GM04503 (cell line): ENCODE measurements at places on chromosomes 5 and 9.

GRCh38 chr5:179243333-179243732, 101.9 kb downstream of the ADAMTS2 start:
- no peak for DNase-seq

- no peak for DNase-seq
Observed at GRCh38 chr5:133406977-133407632, 205.2 kb downstream of the FSTL4 start.

- DNase-seq: no peak
Observed at GRCh38 chr9:134032456-134033222, 7.4 kb downstream of the BRD3OS start.

DNA sequence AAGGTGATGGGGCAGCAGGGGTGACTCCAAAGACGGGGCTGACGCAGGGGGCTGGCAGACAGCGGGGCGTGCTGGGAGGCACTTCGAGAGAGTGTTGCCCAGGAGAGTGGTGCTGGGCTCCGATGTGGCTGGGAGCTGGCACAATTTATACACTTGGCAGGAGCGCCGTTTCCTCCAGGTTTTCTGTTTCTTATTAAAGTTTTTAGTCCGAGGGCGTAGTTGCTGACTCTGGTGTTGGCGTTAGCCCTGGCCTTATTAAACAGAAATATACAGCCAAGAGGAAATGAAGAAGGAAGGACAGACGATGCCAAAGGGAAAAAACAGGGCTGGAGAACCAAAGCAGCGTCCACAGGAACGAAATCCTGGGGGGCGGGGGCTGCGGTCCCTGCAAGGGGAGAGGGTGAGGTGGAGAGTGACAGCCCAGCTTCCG, 139.6 kb upstream of the PHYKPL start:
- no peak for DNase-seq

GRCh38 chr5:175576591-175576990, 81.3 kb upstream of the HRH2 start:
- DNase-seq: no peak

GRCh38 chr5:61828856-61829255, 477.1 kb upstream of the KIF2A start:
- no peak for DNase-seq

GRCh38 chr9:109346904-109347303, 26.0 kb upstream of the EPB41L4B start:
- no peak for DNase-seq

DNA sequence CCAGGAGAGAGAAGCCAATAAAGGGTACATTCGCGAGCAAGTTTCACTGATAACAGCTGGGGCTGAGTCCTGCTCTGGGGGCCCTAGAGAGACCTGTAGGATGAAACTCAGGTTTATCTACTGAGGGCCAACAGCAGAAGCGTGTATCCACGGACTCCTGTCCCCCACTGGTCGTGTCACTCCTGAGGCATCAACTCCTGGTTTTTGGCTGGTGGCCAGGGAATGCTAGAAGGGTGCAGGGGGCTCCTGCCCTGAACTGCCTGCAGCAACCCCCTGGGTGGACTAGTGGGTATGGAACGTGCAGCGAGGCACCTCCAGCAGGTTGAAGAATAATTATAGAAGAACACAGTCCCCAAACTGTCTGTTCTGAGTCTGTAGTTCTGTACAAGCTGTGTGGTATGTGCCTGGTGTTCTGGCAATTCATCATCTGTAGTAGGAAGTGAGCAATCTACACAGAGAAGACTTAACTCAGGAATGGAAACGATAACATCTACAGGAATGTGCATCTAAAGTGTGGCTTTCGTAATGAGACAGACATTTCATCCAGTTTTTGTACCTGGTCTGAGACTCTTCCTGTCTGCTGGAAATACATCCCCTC, 64.5 kb upstream of the GNA14 start:
- DNase-seq: peak; percentile 53

DNA sequence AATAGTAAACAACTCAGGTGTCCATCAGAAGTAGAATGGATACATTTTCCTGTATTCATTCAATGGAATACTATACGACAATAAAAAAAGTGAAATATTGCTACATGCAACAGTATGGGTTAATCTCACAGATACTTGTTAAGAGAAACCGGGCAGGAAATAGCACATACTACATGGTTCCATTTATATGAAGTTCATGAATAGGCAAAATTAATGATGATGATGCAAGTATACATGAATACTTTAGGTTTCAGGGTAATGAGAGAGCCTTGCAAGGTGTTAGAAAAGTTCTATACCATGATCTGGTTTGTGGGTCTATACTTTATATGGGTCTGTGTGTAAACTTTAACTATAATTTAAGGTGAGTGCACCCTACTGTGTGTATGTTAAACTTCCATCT, 390.4 kb downstream of the ADGRV1 start:
- no peak for DNase-seq

- DNase-seq: no peak
Observed at GRCh38 chr5:174424219-174425053, 299.9 kb upstream of the MSX2 start.

GRCh38 chr9:7823651-7824050, 24.1 kb upstream of the DMAC1 start:
- no peak for DNase-seq

- no peak for DNase-seq
Observed at GRCh38 chr5:158970569-158971014, 129.1 kb downstream of the EBF1 start.

DNA sequence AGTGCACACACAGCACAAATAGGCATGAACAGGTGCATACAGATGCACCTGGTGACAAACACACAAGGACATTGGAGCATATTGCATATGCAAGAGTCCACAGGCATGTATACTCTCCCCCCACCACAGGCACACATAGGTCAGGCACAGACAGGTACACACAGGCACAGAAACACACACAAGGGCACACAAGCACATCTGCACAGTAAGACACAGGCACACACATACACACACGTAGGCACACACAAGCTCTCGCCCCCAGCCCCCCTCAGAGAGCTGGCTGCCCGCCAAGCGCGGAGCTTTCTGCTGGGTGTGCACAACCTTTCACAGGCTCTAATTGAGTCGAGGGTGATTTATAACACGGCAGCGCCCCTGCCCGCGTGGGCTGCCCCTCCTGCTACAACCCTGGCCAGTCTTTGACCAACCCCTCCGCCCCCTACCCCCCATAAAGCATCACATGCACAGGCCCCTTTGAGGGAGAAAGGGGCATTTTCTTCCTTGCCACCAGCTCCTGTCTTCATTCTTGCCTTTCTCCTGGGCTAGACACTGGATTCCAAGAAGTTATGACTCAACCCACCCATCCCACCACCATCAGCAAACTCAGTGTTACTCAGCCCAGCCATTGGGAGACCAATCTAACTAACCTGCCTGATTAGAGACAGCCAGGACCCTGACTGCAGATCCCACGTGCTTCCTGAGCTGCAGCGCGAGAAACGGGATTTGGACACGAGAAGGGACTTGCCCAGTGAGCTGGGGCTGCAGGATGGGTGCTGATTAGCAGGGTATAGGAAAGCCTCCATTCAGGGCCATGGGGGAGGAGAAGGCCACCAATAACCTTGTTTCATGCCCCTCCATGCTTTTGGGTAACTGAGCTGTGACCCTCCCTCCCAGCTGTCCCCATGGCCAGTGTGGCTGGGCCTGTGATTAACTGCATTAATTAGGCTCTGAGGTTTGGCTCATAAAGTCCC, 42.8 kb upstream of the PSD2 start:
- no peak for DNase-seq

DNA sequence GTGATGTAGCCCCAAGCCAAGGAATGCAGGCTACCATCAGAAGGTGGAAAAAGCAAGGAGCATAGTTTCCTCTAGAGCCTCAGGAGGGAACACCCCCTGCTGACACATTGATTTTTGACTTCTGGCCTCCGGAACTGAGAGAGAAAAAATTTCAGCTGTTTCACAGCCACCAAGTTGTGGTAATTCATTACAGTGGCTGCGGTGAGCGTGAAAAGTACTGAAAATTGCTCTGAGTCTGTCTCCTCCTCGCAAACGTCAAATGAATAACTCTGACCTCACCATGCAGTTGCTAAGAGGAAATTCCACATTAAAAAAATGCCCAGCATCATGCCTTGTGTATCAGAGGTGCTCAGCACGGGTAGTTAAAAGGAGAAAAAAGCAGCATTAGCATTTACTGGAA, 277.9 kb upstream of the MSX2 start:
- DNase-seq: no peak

- DNase-seq: no peak
Observed at GRCh38 chr5:127418974-127419682, 98.3 kb upstream of the PRRC1 start.

DNA sequence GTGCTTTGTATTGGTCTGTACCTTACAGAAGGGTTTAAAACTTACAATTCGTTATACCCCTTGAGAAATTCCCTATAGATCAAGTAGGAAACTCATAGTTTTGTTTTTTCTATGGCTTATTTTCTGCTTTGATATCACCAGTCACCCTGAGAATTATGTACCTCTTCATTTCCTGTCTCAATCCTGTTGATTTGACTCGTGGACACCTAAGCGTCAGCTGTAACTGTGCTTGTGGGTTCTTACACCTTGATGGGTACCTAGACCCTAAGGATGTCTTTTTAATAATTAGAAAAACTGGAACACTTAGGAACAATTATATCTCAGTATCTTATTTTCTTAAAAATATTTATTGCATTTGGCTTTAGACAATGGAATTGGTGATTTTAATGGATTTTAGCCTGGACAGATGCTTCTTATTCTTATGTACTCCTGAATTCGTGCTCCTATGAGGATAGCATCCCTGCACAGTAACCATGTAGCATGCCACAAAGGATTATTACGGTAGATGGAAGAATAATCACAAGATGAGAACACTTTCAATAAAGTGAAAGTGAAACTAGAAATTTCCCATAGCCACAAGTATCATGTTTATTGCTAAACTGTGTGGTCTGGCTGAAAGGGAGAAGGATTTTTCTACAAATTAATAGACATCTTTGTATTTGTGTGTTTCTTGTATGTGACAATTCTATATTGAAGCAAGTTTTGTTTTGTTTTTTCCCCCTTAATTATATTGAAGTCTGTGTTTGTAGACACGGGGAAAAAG, 1920.3 kb upstream of the WWC1 start:
- no peak for DNase-seq

GRCh38 chr9:16524078-16524477, 346.4 kb downstream of the BNC2 start:
- no peak for DNase-seq

DNA sequence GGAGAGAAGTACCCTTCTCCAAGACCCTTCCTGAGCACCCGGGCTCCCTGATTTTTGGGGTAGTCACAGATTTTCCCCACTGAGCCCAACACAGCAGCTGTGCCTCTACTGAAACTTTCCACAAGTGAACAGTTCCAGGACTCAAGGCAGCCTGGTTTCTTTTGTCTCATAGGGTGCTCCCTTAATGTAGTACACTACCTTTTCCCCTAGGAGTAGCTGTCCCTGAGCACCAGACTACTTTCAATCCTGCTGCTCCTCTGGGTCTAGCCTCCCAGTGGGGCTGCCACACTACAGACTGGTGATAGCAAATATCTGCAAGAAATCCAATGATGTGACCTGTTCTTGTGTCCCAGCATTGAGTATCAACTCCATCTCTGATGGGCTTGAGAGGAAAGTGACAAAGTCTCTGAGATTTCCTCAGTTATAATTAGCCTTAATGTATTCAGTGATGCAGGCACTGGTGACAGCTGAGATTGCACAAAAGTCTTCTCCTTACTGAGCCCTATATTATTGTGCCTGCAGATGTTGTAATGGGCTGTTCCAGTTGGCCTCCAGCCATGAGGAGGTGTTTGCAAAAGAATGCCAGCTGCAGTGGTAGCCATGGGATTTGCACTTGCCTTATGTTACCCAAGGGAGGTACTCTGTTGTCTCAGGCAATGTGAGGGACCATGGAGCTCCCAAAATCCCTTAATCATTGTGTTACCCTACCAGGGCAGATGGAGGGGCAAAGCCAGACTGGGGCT, 1802.5 kb downstream of the EFNA5 start:
- DNase-seq: no peak

- no peak for DNase-seq
Observed at GRCh38 chr5:95949810-95950209, 11.8 kb downstream of the ELL2 start.

DNA sequence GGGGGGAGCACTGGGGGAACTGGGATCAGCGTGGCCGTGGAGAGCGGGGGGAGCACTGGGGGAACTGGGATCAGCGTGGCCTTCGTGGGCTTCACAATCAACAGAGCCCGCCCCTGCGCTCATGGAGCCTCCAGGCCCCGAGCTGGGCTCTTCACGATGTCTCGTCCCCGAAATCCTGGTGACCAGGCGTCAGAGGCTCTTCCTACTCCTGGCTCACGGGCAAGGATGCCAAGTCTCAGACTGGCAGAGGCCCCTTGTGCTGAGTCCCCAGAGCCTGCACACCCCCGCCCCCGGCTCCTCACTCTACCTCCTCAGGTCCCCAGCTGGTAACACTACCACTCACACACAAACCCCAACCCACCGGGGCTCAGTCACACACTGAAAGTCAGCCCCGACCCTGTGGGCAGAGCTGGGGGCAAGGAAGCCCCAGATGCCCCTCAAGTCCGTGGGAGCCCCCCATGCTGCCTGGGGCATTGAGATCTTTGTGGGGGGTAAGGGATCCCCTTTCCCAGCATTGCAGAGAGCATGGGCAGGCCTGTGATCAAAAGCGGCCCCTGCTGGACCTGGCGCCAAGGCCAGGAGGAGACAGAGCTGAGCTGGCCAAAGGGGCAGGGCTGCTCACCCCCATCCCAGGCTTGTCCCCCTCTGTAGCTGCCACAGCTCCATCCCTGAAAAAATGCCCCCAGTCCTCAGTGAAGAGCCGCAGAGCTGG, 26.7 kb downstream of the LHX3 start:
- DNase-seq: no peak

- DNase-seq: no peak
Observed at GRCh38 chr5:76468635-76469425, 65.7 kb downstream of the IQGAP2 start.

GRCh38 chr9:120230227-120230626, 349.7 kb downstream of the CDK5RAP2 start:
- DNase-seq: no peak

GRCh38 chr5:109111680-109112079, 298.1 kb downstream of the PJA2 start:
- DNase-seq: no peak

GRCh38 chr5:16043349-16043965, 136.1 kb downstream of the MARCHF11 start:
- no peak for DNase-seq

DNA sequence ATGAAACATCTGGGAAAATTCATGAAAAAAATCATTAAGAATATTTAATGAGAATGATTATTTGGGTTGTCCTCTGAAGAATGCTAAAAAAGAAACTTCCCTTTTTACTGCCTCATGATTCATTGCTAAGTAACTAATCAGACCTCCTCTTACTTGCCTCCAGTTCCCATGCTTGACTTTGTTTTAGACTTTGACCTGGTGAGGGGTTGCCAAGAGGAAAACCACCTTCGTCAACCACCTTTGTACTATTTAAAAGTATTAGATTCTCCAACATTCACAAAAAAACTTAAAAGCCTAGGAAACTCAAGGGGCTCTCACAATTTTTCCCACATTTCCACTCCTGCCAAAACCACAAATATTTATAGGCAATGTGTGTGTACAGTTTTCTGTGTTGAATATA, 115.2 kb upstream of the ST8SIA4 start:
- DNase-seq: no peak

GRCh38 chr5:180122875-180123274, 51.3 kb upstream of the RNF130 start:
- no peak for DNase-seq

GRCh38 chr5:149380466-149381121, 1.5 kb upstream of the IL17B start:
- DNase-seq: no peak
